ENCODE measurements at places on chromosomes 11 and 22.

- DNase-seq: no peak
Observed at GRCh38 chr11:47857892-47858543, 9.9 kb upstream of the NUP160 start.

DNA sequence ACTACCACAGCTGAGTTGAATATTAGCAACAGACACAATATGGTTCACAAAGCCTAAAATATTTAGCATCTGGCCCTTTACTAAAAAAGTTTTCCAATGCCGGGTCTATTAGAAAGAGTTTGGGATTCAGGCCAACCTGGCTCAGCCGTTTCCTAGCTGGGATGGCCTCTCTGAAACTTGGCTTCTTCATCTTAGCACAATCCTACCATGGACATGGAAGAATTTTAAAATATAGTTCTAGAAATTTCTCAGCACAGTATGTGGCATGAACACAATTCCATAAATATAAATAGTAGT lies 103.8 kb downstream of the RRAS2 start:
- DNase-seq: no peak

GRCh38 chr11:107583629-107584195 lies 7.2 kb upstream of the ELMOD1 start:
- DNase-seq: no peak

GRCh38 chr11:27468209-27468994 lies 4.2 kb downstream of the LGR4 start:
- DNase-seq: no peak

GRCh38 chr11:113505046-113505445 lies 29.8 kb upstream of the DRD2 start:
- no peak for DNase-seq

- DNase-seq: no peak
Observed at GRCh38 chr22:23091760-23092159, 21.4 kb downstream of the GNAZ start.

DNA sequence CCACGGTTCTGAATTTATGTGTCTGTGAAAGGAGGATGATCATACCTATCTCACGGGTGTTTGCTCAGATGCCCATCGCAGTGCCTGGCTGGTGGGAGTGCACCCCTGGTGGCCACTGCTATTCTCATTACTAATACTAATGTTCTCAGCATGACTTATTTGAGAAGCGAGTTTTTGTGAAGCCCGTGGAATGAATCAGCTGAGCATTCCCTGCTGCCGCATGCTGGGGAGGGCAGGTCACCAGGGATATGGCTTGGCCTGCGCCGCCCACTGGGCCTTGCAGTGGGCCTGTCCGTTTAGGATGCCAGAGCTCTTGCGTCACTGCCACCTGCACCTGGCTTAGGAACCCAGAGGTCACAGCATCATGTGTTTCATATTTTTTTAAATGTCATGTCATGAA lies 16.9 kb downstream of the CTTN start:
- no peak for DNase-seq

DNA sequence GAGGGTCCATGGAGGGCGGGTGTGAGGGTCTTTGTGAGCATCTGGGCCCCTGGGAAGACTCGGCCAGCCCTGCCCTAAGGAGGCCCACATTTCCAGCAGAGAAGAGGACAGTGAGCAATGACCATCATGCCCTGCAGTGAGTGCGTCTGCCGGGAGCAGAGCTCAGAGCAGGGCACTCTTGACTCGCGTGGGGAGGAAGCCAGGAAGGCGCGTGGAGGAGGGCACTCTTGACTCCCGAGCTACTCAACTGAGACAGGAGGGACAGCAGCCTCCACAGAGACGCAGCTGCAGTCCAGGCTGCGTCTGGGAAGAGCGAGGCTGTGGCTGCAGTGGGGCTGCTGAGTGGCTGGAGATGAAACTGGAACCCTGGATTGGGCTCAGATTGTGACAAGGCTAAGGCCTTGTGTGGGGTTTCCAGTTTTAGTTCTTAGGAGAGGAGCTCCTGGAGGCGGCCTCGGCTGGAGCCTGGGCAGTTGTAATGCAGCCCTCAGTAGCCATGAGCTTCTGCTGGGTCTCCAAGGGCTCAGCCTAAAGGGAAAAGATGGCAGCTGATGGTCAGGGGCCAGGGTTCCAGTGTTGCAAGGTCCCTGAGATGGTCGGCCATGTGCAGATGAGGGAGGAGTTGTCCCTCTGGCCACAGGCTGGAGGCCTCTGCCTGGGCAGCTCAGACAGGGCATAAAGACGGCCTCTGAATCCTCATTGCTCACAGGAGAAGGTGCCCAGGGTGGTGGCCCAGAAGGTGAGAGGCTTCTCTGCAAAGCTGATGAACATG lies 264.7 kb upstream of the B3GAT1 start:
- no peak for DNase-seq

GRCh38 chr22:29860006-29860766 lies 22.1 kb upstream of the ASCC2 start:
- DNase-seq: no peak

DNA sequence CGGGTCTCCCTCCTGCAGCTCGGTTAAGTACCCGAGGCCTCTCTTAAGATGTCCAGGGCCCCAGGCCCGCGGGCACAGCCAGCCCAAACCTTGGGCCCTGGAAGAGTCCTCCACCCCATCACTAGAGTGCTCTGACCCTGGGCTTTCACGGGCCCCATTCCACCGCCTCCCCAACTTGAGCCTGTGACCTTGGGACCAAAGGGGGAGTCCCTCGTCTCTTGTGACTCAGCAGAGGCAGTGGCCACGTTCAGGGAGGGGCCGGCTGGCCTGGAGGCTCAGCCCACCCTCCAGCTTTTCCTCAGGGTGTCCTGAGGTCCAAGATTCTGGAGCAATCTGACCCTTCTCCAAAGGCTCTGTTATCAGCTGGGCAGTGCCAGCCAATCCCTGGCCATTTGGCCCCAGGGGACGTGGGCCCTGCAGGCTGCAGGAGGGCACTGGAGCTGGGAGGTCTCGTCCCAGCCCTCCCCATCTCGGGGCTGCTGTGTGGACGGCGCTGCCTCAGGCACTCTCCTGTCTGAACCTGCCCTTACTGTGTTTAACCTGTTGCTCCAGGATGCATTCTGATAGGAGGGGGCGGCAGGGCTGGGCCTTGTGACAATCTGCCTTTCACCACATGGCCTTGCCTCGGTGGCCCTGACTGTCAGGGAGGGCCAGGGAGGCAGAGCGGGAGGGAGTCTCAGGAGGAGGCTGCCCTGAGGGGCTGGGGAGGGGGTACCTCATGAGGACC lies 25.0 kb downstream of the FADS3 start:
- no peak for DNase-seq

DNA sequence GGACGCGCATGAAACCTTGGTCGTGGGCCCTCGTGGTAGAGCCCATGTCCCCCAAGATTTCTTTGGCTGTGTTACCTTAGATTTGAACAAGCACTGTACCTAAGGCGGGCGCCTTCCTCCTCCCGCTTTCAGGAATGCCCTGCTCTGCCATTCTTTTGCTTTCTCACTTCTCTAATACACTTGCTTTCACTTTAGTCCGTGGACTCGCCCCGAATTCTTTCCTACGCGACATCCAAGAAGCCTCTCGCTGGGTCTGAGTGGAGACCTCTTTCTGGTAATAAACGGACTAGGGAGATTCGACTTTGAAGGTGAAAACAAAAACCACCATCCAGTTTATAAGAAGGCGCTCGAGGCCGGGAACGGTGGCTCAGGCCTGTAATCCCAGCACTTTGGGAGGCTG lies 1.2 kb upstream of the NUP50 start:
- no peak for DNase-seq

DNA sequence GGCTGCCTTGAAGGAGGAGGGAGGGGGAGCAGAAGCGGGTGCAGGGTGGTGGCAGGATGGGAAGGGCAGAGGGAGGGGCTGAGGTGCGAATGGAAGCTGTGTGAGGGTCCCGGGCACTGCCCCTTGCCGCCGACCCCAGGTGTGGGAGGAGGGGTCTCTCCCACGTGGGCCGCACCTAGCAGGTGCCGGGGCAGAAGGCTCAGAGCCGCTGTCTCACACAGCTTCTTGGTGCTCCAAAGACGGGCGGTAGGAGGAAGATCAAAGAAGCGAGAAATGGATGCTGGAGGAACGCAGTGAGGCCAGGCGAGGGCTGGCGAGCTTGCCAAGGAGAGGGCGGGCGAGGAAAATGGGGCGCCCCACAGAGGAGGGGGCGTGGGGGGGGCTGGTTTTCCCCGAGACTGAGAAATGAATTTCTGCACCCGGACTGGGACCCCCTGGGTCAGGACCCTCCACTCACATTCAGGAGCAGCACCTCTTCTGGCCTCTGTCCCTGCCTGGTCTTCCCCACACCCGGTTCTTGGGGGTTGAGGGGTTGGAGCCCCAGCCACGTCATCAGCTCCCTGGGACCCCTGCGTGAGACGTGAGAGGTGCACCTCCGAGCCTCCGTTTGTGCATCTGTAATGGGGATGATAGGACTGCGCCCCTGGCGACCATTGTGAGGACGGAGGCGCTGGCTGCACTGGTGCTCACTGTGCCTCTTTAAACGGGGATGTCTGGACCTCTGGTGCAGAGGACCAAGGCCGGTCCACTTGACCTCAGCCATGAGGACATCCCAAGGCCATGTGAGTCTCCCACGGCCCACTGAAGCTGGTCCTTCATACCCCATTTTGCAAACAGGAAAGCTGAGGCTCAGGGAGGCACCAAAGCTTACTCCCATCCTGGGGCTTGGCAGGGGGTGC lies 16.8 kb downstream of the LSP1 start:
- no peak for DNase-seq

DNA sequence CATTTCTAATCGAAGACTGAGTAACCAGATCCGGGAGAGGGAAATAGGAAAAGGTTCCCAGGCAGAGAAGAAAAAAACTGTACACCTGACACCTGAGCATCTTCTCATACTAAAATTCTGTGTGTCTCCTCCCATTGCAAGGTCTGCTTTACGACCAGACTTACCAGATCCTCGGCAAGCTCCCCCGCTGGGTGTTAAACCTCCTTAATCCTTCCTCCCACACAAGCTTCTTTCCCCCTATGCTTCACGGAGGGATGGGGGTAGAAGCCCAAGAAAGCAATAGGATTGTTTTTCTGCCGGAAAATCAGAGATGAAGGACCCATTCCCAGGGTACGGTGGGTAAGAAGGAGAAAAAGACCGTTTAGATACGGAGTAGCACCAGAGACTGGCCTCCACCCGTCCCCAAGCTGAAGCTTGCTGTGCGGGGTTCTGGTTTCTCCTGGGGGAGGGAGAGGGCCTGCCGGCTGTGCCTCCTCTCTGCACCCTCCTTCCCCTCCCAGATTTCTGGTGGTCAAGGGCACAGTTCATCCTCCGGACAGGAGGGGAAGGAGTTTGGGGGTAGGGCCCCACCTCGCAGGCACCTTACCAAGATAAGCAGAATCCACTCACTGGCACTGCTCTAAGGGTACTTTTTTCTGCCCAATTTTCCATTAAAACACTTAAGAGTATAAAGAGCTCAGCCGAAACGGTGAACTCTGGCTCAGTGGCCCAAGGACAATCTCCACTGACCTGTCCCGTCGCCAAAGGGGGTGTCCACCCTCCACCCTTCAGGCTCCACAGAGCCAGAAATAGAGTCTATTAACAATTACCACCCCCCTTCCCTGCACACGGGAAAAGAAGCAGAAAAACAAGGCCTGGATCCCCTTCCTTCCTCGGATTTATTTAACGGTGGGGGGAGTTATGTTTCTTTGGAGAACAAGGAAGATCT lies 1.2 kb downstream of the TOB2 start:
- peak; percentile 37 for DNase-seq

DNA sequence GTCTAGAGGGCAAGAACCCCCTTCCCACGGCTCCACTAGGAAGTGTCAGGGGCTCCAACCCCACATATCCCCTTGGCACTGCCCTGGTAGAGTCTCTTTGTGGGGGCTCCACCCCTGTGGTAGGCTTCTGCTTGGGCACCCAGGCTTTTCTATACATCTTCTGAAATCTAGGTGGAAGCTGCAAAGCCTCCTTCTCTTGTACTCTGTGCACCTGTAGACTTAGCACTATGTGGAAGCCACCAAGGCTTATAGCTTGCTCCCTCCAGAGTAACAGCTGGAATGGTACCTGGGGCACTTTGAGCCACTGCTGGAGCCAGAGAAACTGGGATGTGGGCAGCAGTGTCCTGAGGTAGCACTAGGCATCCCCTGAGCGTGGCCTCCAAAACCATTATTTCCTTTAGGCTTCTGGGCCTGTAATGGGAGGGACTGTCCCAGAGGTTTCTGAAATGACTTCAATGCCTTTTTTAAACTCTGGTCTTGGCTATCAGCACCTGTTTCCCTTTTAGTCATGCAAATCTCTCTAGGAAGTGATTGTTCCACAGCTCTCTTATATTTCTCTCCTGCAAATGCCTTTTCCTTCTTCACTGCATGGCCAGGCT lies 68.4 kb downstream of the TRAF6 start:
- peak; percentile 25 for DNase-seq

All from stimulated activated naive CD8-positive, alpha-beta T cell treated with anti-CD3 and anti-CD28 coated beads, Interleukin-15, Interleukin-2, amounts not matched to agents 100 U/mL and 50 U/mL, for 24 hours (primary cell).